ENCODE measurements at places on chromosomes 5 and 9. TPM values are rescaled to one million over a fixed set of nuclear protein-coding genes. Genes with fewer than 3 reads are reported as not detected.

NR6A1 gene
- 1.2 TPM for total RNA-seq

SH3PXD2B gene
- 0.80 TPM for total RNA-seq

TAF1L gene
- 0.04 TPM for total RNA-seq

DNA sequence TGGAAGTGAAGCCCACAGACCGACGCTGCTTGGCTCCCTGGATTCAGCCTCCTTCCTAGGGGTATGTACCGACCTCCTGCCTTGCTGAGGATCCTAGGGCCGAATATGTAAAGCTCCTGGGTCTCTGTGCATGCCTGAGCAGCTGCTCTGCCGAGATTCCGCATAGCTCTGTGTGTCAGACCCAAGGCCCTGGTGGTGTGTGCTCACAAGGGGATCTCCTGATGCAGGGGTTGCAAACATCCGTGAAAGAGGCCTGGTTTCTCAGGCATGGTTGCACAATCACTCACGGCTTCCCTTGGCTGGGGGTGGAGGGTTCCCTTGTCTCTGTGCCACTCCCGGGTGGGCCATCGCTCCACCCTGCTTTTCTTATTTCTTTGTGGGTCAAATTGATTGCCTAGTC lies 19.9 kb upstream of the SVEP1 start:
- DNase-seq = no peak

- DNase-seq = peak; percentile 11
Measured at GRCh38 chr5:58462623-58463230, 2.8 kb upstream of the PLK2 start.

DNA sequence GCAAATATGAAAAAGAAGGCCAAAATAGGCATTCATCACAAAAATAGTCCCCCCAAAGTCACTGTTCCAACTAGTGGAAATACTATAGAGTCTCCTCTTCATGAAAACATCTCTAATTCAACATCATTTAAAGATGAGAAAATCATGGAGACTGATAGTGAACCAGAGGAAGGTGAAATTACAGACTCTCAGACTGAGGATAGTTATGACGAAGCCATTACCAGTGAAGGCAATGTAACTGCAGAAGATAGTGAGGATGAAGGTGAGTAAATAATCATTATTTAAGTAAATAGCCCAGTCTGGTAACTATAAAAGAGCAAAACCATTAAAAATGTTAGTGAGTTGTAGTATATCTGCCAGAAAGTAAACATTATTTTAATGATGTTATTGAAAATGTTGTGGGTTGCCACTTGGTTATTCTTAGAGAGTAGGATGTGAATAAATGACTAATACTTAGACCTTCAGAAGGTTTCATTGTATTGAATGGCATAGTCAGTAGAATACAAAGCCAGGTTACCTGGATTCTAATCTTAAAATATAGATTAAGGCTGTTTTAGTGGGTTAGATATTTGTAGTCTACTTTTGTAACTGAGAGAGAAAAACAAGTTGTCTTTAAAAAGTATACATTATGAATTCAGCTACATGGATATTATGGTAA lies 16.3 kb downstream of the AGGF1 start:
- no peak for DNase-seq

DNA sequence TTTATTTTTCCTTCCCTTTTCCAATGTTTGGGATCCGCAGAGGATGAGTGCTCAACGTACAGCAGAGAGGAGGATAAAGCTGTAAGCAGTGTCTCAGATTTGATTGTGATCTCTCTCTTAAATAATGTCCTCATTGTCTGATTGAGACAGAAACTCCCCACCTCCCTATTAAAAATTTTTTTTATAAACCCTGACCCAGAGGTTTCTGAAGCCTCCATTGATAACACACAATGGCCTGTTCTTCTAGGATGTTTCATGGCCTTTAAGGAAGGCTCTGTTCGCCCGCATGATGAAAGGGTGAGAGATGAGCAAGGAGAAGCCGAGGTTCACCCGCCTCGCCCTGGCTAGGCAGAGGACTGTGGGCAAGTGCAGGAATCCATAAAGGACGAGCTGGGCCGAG lies 138.2 kb upstream of the GAS1 start:
- DNase-seq = no peak

DNA sequence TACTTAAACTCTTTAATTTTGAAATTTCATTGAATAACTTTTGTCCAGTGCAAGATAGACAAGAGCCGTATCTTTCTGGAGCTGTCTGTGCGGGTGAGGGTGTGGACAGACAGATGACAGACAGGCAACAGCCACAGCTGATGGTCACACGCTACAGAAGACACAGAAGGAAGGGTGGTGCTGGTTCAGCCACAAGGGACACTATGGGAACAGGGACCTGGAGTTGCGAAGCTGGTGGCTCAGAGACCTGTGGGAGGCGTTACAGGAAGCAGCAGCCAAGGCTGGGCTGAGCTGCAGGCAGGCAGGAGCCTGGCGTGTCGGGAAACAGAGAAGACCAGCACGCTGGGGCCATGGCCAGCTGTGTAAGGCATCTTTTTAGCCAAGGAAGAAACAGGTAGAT lies 104.4 kb downstream of the WNK2 start:
- DNase-seq = no peak

DNA sequence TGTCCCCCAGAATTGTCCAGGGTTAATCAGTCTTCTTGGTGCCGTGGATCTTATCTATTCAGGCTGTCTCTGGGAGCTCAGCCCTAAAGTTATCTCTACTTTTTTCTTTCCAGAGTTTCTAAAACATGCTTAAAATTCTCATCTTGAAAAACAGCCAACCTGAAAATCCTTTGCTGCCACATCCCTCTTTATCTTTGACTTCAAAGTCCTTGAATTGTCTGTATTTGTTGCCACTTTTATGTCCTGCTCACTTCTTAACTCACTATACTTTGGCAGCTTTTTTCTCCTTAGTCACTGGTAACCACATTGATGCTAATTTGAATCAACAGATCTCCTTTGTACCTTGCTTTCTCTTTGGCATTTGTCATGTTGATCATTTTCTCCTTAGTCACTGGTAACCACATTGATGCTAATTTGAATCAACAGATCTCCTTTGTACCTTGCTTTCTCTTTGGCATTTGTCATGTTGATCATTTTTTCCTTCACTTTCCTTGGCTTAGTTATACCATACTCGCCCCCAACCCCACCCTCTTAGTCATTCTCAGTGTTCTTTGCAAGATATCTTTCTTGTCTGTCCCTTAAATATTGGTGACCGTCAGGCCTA lies 8.5 kb downstream of the DMXL1 start:
- DNase-seq = peak; percentile 33

- no peak for DNase-seq
Measured at GRCh38 chr5:36950586-36951457, 74.3 kb downstream of the NIPBL start.

DNA sequence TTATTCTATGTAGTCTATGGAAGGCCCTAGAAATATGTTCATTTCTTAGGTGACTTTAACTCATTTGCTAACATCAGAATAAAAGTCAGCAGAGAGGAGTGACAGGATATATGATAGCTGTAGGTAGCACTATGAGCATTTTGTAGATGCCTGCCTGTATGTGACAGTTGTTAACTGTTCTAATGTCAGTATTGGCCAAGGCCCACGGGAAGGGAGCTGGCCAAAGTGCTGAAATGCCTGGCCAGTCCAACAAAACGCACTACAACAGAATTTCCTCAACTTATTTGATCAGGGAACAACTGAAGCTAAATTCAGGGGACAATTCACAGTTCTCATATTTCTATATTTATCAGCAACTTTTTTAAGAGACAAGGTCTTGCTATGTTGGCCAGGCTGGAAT lies 20.8 kb downstream of the SV2C start:
- DNase-seq = peak; percentile 10

Measured in activated naive CD8-positive, alpha-beta T cell treated with anti-CD3 and anti-CD28 coated beads for 36 hours (primary cell).